ENCODE measurements at places on chromosomes 12 and 14. TPM values are rescaled to one million over a fixed set of nuclear protein-coding genes. Genes with fewer than 3 reads are reported as not detected.
A peak's percentile ranks its signal among the peaks of the same experiment; 100 is the strongest.

Gene GLI1
- total RNA-seq: 0.07 TPM

GRCh38 chr12:106249411-106250135 lies 1.8 kb upstream of the CKAP4 start:
- H3K4me1 ChIP-seq: peaks cover 24% of the 10 kb centered on the region
- H3K4me3 ChIP-seq: no peak overlapping the region
- peak overlapping the region; percentile 69 for H3K27ac ChIP-seq
- H3K36me3 ChIP-seq: peaks cover 5% of the 10 kb centered on the region
- H3K27me3 ChIP-seq: no peaks in the 10 kb centered on the region

DNA sequence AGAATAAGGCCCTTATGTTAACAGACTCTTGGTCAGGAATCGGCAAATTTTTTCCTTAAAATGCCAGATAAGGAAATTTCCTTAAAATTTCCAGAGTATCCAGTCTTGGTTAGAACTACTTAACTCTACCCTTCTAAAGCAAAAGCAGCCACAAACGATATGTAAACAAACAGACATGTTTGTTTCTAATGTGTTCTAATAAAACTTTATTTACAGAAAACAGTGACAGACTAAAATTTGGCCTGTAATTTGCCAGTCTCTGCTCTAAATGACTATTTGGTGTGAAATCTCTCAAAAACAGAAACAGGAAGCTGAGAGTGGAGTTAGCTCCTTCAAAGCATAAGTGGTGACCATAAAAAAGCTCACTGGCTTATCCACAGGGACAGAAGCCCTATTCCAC lies 78.2 kb downstream of the PRKAB1 start:
- DNase-seq: no peak
- no peak overlapping the region for H3K4me3 ChIP-seq
- no peaks in the 10 kb centered on the region for H3K27me3 ChIP-seq

- no peaks in the 10 kb centered on the region for H3K36me3 ChIP-seq
- peaks cover 38% of the 10 kb centered on the region for H3K27me3 ChIP-seq
- peaks cover 12% of the 10 kb centered on the region for H3K4me1 ChIP-seq
- H3K27ac ChIP-seq: no peak overlapping the region
- no peak overlapping the region for H3K4me3 ChIP-seq
Observed at GRCh38 chr12:63149909-63150712, 890 bp downstream of the AVPR1A start.

- no peaks in the 10 kb centered on the region for H3K27me3 ChIP-seq
- no peak for DNase-seq
- H3K4me3 ChIP-seq: no peak overlapping the region
- peaks cover 4% of the 10 kb centered on the region for H3K4me1 ChIP-seq
- peaks cover 22% of the 10 kb centered on the region for H3K36me3 ChIP-seq
- no peak overlapping the region for H3K27ac ChIP-seq
Observed at GRCh38 chr12:57262126-57262822, 11.3 kb upstream of the STAC3 start.

DNA sequence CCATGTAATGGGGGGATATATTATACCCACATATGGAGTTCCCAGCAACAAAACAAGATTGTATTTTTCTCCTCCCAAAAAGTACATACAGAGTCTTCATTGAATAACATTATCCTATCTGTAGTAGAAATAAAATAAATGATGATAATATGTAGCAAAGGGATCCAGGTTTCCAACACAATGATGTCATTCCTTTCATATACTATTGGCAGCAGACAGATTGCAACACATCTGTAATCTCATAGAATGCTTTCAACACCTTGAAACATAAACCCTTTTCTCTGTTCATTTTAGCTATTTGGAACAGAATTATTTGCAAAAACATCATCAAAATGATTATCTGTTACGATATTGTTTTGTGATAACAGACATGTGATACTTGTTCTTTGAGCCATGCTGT lies 317.6 kb downstream of the DPF3 start:
- H3K36me3 ChIP-seq: no peaks in the 10 kb centered on the region
- H3K27ac ChIP-seq: no peak overlapping the region
- no peaks in the 10 kb centered on the region for H3K4me1 ChIP-seq
- no peak overlapping the region for H3K4me3 ChIP-seq

- H3K36me3 ChIP-seq: no peaks in the 10 kb centered on the region
- no peak for DNase-seq
- H3K27ac ChIP-seq: no peak overlapping the region
- no peaks in the 10 kb centered on the region for H3K4me1 ChIP-seq
Observed at GRCh38 chr12:113655479-113655878, 183.8 kb upstream of the LHX5 start.

DNA sequence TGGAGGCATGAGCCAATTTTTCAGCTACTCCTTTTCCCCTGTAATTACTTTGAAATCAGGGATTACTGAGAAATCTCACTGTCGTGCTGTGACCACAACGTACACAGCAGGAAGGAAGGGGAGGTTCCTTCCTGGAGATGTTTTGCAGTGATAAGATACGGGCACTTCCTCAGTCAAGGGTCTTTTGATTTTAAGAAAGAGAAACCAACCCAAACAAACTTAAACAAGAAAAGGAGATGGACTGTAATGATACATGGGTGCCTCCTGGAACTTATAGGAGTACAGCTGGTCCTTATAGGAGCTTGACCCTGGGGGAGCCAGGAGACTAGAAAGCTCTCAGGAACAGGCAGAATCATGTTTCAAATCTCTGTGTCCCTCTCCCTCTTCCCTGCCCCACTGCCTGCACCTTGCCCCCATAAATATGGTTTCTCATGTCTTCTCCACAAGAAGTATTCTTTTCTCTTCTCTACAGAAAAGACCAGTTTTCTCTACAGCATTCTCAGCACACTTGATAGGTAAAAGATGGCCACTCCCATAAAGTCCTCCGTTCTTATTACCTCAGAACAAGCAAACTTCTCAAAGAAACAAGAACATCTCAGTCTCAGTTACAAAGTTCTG lies 281.1 kb upstream of the AMIGO2 start:
- peaks cover 66% of the 10 kb centered on the region for H3K4me1 ChIP-seq
- H3K36me3 ChIP-seq: peaks cover 30% of the 10 kb centered on the region
- peak overlapping the region; percentile 99 for H3K27ac ChIP-seq
- DNase-seq: peak; percentile 61
- H3K4me3 ChIP-seq: peak overlapping the region; percentile 66

Gene ESRRB
- not detected for total RNA-seq

- H3K27me3 ChIP-seq: no peaks in the 10 kb centered on the region
- H3K27ac ChIP-seq: no peak overlapping the region
- peaks cover 59% of the 10 kb centered on the region for H3K4me1 ChIP-seq
- no peak for DNase-seq
- peaks cover 4% of the 10 kb centered on the region for H3K36me3 ChIP-seq
- H3K4me3 ChIP-seq: no peak overlapping the region
Observed at GRCh38 chr12:9036227-9036626, 46.9 kb downstream of the KLRG1 start.

DNA sequence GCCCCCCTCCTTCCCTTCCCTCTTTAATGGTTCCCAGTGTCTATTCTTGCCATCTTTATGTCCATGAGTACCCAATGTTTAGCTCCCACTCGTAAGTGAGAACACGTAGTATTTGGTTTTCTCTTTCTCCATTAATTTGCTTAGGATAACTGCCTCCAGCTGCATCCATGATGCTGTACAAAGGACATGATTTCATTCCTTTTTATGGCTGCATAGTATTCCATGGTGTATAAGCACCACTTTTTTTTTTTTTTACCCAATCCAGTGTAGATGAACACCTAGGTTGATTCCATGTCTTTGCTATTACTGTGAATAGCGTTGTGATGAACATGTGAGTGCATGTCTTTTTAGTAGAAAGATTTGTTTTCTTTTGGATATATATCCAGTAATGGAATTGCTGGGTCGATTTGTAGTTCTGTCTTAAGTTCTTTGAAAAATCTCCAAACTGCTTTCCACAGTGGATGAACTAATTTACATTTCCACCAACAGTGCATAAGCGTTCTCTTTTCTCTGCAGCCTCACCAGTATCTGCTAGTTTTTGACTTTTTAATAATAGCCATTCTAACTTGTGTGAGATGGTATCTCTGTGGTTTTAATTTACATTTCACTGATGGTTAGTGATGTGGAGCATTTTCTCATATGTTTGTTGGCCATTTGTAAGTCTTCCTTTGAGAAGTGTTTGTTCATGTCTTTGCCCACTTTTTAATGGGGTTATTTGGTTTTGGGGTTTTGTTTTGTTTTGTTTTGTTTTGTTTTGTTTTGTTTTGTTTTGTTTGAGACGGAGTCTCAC lies 26.0 kb downstream of the RPS29 start:
- peaks cover 4% of the 10 kb centered on the region for H3K36me3 ChIP-seq
- H3K4me3 ChIP-seq: no peak overlapping the region
- H3K27me3 ChIP-seq: peaks cover 2% of the 10 kb centered on the region
- no peak overlapping the region for H3K27ac ChIP-seq
- H3K4me1 ChIP-seq: no peaks in the 10 kb centered on the region
- no peak for DNase-seq

Gene NFATC4
- total RNA-seq: not detected

DNA sequence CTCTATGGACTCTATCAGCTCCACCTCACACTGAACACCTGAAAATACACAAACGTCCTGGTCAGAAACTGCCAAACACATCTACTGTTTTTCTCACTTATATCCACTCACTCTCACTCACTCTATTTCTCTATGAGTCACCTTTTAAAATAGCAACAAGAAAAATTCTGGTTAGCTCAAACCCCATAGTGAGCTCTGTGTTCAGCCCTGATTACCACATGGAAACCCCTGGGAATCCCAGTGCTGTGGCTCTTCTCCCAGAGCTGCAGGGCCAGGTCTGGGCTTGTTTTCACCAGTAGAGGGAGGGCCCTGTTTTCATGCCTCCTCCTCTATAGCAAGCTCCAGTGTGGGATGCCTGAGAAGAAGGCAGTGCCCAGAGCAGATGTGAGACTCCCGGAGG lies 1126.1 kb downstream of the TMEM121 start:
- no peak overlapping the region for H3K4me3 ChIP-seq
- H3K27me3 ChIP-seq: peaks cover 11% of the 10 kb centered on the region

DNA sequence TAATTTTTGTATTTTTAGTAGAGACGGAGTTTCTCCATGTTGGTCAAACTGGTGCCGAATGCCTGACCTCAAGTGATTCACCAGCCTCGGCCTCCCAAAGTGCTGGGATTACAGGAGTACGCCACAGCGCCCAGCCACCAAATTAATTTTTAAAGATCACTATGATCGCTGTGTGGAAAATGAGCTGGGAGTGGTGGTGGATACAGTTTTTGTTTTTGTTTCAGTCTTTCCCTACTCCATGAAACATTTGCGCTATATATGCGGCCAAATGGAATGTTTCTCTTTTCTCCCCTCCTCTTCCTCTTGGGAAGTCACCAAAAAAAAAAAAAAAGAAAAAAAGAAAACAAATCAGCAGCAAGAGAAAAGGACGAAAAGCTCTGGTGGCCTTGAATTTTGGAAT lies 20.8 kb upstream of the P2RX4 start:
- H3K27me3 ChIP-seq: no peaks in the 10 kb centered on the region
- DNase-seq: no peak
- peaks cover 3% of the 10 kb centered on the region for H3K36me3 ChIP-seq

DNA sequence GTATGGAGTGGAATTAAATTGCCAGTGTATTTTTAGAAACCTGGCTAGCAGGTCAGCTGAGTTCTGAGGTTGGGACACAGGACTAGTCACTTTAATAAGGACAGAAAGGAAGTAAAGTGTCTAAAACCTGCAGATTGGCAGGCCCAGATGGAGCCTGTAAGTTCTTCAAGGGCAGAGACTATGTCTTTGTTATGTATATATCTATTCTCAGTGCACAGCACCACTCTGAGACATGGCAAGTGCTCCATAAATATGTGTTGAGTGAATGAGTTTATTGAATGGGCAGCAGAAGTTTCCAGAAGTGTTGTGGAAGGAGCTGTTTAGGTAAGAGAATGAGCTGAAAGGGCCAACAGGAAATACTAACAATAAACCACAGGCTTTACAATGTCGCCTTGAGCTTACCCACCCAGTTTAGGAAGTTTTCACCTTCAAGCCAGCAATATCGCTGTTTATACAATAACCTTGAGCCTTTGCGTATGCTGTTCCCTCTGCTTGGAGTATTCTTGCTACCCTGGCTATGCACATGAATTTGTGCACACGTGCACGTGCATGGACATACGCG lies 109.5 kb upstream of the TMPO start:
- no peaks in the 10 kb centered on the region for H3K27me3 ChIP-seq
- no peaks in the 10 kb centered on the region for H3K36me3 ChIP-seq
- DNase-seq: no peak
- peaks cover 15% of the 10 kb centered on the region for H3K4me1 ChIP-seq
- no peak overlapping the region for H3K27ac ChIP-seq

DNA sequence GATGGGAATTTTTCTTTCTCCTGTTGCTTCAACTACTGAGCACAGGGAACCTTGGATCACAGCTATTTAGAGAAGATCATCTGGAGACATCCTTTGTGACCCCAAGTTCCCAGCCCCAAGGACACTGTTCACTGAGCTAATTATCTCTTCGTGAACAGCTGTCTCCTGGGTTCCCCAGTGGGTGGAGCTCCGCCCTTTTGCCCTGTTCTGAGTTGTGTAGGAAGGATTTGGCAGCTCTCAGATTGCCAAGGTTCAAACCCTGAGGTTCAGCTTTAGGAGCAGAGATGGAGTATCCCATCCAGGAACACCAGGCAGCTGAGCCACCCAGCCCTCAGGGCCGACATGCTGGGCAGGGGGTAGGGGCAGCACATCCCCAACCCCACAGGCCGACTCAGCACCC lies 32.0 kb downstream of the NGB start:
- H3K4me1 ChIP-seq: no peaks in the 10 kb centered on the region
- H3K27me3 ChIP-seq: peaks cover 2% of the 10 kb centered on the region
- H3K27ac ChIP-seq: no peak overlapping the region
- no peak for DNase-seq
- no peaks in the 10 kb centered on the region for H3K36me3 ChIP-seq

GRCh38 chr12:49515266-49515665 lies 23.6 kb upstream of the KCNH3 start:
- no peaks in the 10 kb centered on the region for H3K36me3 ChIP-seq
- H3K4me3 ChIP-seq: no peak overlapping the region
- peaks cover 6% of the 10 kb centered on the region for H3K4me1 ChIP-seq
- no peak for DNase-seq
- H3K27ac ChIP-seq: no peak overlapping the region

Gene NPFF
- 0.58 TPM for total RNA-seq

DNA sequence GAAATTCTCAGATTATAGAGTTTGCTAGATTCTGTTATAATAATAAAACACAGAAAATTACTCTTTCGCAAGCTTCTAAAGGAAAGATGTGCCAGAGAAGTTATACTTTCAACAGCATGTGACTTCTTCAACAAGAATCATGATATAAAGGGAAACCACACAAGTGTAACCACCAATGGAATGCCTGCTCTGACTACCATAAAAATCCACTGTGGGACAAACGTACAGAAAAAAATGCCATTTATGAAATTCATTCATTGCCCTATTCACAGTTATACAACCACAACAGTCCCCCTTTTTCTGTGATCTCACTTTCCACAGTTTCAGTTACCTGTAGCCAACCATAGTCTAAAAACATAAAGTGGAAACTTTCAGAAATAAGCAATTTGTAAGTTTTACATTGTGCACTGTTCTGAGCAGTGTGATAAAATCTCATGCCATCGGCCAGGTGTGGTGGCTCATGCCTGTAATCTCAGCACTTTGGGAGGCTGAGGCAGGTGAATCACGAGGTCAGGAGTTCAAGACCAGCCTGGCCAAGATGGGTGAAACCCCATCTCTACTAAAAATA lies 3.2 kb downstream of the CATSPERB start:
- no peak overlapping the region for H3K27ac ChIP-seq
- no peaks in the 10 kb centered on the region for H3K36me3 ChIP-seq
- no peak for DNase-seq
- H3K4me1 ChIP-seq: peaks cover 6% of the 10 kb centered on the region
- H3K27me3 ChIP-seq: no peaks in the 10 kb centered on the region

GRCh38 chr12:50088577-50089335 lies 3.6 kb downstream of the SMARCD1 start:
- peak overlapping the region; percentile 42 for H3K4me3 ChIP-seq
- peaks cover 37% of the 10 kb centered on the region for H3K4me1 ChIP-seq
- no peaks in the 10 kb centered on the region for H3K27me3 ChIP-seq
- peak overlapping the region; percentile 82 for H3K27ac ChIP-seq
- peak; percentile 63 for DNase-seq
- peaks cover 24% of the 10 kb centered on the region for H3K36me3 ChIP-seq
